Left colon (tissue), 2 donors: ENCODE measurements at places on chromosomes 7 and 10. TPM values are rescaled to one million over a fixed set of nuclear protein-coding genes. Genes with fewer than 3 reads are reported as not detected.
A peak's percentile ranks its signal among the peaks of the same experiment; 100 is the strongest.

DNA sequence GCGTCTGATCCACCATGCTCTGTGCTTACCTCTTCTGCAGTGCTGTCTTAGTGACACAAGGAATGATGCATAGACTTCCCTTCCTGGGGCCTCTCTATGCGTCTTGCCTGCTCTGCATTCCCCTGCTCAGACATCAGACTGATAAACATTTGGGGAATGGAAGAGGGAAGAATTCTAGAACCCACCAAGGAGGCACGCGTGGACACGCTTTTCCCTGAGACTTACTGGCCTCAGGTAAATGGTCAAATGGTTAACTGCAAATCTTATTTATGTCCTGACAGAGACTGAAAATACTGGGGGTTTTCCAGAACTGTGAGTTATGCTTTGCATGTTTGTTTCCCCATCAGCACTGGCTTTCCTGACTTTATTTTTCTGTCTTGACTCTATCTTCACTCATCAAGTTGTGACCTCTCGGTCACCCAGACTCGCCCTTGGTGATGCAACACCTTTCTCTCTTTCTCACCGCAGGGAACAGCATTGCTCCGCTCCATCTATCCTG, 285.9 kb upstream of the FZD8 start:
- no peak for DNase-seq

- DNase-seq, result no peak
These were observed 117.6 kb downstream of the TNS3 start for GRCh38 chr7:47464266-47464665.

DNA sequence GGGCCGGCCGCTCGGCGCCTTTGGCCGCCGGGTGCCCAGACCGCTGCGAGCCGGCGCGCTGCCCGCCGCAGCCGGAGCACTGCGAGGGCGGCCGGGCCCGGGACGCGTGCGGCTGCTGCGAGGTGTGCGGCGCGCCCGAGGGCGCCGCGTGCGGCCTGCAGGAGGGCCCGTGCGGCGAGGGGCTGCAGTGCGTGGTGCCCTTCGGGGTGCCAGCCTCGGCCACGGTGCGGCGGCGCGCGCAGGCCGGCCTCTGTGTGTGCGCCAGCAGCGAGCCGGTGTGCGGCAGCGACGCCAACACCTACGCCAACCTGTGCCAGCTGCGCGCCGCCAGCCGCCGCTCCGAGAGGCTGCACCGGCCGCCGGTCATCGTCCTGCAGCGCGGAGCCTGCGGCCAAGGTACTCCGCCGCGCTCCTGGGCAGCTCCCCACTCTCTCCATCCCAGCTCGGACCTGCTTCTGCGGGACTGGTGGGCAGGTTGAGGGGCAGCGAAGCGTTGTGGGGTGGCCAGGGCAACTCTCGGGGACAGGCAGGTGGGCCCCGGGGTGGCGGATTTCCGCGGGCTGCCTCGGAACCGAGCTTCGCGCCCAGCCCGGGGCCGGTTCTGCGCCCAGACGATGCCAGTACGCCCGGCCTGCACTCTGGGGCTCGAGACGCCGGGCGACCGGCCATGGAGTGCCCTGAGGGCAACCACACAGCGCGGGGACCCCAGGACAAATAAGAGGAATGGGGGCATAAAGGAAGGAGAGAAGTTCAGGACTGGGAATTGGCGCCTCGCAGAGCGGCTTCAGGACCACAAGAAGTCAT, 578 bp downstream of the HTRA1 start:
- peak; percentile 47 for DNase-seq

GRCh38 chr7:74032624-74033371, 4.8 kb downstream of the ELN start:
- no peak for DNase-seq

The TAS2R38 gene
- total RNA-seq, result not detected
